ENCODE measurements at places on chromosomes 6 and 20. TPM values are rescaled to one million over a fixed set of nuclear protein-coding genes. Genes with fewer than 3 reads are reported as not detected.

VGLL2 gene
- total RNA-seq = not detected

ZNF451 gene
- 79.6 TPM for total RNA-seq

IRF4 gene
- total RNA-seq = 0.37 TPM

PPIL6 gene
- 0.83 TPM for total RNA-seq

ECHDC1 gene
- total RNA-seq = 38.4 TPM

STX11 gene
- not detected for total RNA-seq

RFX6 gene
- total RNA-seq = not detected
